Cortex of kidney (tissue), 1 donor: ENCODE measurements at places on chromosomes 1 and 21.

- DNase-seq, result no peak
Observed at GRCh38 chr1:194338241-194338948, 1152.0 kb upstream of the B3GALT2 start.

GRCh38 chr1:211753649-211754251, 76.8 kb downstream of the LPGAT1 start:
- no peak for DNase-seq

- no peak for DNase-seq
Observed at GRCh38 chr1:89483010-89483756, 41.4 kb upstream of the LRRC8B start.

DNA sequence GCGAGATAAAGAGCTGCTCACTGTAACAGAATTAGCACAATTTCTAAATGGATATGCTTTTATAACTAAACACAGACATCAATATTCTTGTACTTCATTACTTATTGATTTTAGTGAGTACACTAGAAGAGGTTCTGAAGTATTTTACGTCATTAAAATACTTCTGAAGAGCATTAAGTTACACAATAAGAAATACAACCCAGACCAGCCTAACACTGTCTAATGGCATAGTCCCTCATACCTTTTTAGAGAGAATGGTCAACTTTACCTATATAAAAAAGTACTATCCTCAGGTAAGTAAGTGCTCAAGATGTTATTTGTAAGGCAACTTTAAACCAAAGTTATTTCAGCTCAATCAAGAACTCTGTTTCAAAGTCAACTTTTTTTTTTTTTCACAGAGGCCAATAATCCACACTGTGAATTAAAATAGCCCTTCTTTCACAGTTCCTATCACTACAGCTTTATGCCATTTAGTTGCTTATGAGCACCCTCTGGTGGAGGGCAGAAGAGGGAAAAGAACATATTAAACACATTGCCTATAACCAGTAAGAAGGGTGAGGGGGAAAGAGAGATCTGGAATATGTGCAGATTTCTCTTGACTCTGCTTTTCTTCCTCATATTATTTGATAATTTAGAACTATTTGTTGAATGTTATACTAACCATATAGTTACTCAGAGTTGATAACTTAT, 182.1 kb upstream of the DMRTA2 start:
- no peak for DNase-seq

DNA sequence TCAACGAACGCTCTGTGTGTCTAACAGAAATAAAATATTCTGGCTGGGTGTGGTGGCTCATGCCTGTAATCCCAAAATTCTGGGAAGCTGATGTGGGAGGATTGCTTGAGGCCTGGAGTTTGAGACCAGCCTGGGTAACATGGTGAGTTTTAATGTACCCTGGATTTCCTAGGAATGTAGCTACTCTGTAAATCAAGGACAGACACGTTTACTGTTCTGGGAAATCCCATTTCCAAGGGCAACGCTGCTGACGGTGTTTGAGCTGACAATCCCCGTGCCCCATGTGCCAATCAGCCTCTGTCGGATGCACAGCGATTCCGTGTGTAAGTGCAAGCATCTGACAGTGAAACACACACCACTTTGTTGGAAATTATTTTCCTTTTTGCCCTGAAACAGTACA, 8.0 kb downstream of the CORT start:
- no peak for DNase-seq

DNA sequence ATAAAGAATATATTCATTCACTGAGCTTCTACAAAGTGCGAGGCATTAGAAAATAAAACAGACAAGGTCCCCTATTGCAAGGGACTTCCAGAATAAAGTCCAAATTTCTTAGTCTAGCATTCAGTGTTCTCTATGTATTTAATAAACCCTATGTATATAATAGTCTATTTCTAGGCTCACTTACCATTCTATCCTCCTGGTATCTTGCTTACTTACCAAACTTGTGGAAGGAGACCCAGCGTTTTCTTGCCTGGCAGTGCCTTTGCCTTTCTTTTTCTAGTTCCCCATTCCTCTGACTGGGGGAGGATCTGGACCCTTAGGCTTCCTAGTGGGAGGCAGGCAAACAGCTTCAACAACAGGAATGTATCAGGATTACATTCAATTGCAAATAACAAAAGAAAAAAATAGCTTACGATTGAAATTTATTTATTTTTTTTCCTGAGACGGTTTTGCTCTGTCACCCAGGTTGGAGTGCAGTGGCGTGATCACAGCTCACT, 690 bp upstream of the RNF19B start:
- DNase-seq, result no peak

GRCh38 chr1:75092141-75092540, 42.0 kb upstream of the LHX8 start:
- DNase-seq, result no peak

DNA sequence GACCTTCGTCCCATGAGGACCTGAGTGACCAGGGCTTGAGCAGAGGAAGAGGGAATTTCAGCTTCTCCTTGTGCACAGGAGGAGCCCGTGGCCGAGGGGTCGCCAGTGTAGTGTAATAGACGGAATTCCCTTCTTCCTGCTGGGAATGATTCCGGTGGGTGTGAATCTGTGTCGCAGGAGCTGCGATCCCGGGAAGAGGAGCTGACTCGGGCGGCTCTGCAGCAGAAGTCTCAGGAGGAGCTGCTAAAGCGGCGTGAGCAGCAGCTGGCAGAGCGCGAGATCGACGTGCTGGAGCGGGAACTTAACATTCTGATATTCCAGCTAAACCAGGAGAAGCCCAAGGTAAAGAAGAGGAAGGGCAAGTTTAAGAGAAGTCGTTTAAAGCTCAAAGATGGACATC, 34.4 kb downstream of the MAP3K21 start:
- DNase-seq, result no peak

DNA sequence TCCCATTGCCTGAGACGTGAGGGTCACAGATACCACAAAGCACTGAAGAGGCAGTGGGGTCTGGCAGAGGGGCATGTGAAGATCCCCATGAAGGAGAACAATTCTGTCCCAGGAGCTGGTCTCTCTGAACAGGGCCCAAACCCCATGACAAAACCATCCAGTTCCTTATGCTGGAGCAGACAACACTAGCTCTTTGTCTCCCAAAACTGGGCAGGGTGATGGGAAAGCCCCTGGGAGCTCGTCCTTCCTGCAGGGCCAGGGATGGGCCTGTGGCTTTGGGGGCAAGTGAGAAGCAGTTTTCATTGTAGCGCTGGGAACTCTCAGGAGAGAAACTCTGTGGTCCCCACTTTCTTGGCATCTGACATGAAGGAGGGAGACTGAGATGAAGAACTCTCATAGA, 8.8 kb downstream of the ETV3L start:
- no peak for DNase-seq

DNA sequence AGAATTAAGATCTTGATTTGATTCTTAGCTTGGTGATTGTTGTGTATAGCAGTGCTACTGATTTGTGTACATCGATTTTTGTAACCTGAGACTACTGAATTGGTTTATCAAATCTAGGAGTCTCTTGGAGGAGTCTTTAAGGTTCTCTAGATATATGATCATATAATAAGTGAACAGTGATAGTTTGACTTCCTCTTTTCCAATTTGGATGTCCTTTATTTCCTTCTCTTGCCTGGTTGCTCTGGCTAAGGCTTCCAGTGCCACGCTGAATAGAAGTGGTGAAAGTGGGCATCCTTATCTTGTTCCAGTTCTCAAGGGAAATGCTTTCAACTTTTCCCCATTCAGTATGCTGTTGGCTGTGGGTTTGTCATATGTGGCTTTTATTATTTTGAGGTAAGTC, 61.5 kb upstream of the LYST start:
- no peak for DNase-seq

DNA sequence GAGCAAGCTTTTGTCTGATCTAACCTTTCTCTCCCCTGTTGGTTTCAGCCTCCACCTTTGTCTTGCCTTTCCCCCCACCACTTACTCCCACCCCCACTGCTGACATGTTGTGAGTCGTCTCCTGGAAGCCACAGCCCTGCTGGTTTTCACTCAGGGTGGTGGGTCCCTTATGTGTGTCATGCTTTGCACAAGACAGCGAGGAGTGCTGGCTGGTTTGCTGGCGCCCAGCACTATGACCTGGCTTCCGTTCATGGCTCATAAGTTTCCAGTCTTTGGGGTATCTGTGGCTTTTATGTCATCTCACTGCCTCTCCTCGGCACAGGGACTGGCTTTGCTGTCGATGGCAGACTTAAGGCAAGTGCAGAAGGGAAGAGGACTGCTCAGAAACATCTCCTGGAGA, 177.7 kb downstream of the KIF26B start:
- DNase-seq, result no peak

- no peak for DNase-seq
Observed at GRCh38 chr1:188817814-188818213, 1659.8 kb downstream of the BRINP3 start.

DNA sequence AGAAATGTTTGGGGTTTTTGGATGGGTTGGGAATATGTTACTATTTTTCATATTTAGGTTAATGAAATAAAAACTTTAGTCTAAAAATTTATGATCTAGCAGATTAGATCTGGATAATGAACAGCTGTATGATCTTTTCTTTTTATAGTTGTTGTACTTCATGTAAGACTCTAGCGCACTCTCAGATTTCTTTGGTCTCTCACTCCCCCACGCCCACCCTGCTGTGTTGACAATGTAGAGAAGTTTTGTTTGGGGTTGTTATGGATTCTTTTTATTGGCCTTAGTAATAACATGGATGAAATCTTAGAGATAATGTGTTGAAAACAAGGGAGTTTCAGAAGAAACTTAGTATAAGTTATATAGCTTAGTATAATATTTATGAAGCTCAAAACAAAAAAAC, 5.5 kb downstream of the KLF18 start:
- no peak for DNase-seq
